SK-N-MC (cell line): ENCODE measurements at places on chromosomes 6 and 20.

DNA sequence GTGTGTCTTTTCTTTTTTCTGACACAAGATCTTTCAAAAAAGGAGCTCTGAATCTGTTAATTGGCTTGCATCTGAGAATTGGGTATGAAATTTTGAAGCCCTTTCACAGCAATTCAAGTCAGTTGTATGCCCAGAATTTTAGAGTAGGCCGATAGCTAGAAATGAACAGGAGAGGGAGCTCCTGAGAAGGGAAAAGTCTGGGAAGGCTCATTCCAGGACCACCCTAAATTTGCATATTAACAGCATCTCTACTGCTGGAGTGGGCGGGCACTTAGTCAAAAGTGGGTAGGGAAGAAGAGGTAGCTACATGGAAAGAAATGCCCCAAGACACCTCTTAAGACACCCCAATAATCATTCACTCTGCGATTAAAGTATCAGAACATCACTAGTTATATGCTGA lies 928.3 kb downstream of the TBC1D32 start:
- DNase-seq, result peak; percentile 12

DNA sequence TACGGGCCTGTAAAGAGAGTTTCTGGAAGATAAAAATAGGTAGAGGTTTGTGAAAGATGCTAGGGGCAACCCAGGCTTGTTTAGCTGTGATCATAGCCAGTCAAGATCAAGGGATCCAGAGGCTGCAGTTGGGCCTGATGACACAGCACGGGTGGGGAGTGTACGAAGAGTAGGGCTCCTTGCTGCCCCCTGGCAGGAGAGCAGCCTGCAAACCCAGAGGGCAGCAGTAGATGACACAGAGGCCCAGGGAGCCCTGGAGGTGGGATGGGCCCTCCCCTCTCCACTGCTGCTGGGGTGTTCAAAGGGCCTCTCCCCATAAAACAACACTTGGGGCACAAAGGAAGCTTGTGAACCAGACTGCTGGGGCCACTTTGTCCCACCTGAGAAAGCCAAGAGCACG lies 47.2 kb downstream of the VEGFA start:
- no peak for DNase-seq

DNA sequence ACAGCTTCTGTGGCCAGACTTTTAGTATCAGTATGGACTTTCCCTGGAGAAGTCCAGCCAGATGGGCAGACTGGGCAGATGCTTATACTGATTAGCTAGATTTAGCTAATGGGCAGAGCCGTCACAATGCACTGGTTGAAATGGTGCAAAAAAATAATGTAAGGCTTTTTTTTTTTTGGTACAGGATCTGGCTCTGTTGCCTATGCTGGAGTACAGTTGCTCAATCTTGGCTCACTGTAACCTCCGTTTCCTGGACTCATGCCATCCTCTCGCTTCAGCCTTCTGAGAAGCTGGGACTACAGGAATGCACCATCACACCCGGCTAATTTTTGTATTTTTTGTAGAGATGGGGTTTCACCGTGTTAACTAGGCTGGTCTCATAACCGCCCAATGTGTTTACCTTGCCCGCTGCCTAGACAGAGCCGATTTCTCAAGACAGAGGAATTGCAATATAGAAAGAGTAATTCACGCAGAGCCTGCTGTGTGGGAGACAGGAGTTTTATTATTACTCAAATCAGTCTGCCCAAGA lies 16.4 kb upstream of the KIFC1 start:
- peak; percentile 44 for DNase-seq

DNA sequence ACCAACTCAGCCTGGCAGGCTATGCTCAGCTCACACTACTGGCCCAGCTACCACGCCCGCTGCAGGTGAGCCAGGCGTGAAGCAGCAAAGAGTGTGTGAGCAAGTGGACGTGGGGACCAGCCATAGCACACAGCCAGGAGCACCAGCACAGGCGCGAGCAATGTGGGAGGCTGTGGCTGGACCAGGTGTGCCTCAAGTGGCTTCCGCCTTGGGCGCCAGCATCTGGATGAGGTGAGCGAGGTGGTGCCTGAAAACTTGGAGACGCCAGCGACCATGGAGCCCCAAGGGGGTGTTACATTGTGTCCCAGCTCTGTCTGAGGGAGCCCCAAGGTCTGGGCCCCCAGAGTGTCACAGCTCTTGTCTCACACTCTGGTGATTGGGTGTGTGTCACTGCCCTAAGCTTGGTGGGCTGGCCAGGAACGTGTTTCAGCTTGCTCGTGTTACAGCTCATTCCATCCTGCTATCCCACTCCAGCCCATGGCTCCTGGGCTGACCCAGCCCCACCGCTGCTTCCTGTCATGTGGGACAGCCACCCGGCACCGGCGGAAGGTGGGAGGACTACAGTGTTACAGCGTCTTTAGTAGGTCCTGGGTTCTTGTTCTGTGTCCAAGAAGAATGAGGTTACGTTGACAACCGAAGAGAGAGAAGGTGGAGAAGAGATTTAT lies 508.0 kb upstream of the MMS22L start:
- no peak for DNase-seq

GRCh38 chr20:4894409-4894808 lies 106.9 kb downstream of the SLC23A2 start:
- DNase-seq, result no peak

GRCh38 chr6:114605656-114606055 lies 262.8 kb upstream of the HS3ST5 start:
- no peak for DNase-seq

GRCh38 chr6:56616967-56617366 lies 25.7 kb downstream of the DST start:
- DNase-seq, result no peak

DNA sequence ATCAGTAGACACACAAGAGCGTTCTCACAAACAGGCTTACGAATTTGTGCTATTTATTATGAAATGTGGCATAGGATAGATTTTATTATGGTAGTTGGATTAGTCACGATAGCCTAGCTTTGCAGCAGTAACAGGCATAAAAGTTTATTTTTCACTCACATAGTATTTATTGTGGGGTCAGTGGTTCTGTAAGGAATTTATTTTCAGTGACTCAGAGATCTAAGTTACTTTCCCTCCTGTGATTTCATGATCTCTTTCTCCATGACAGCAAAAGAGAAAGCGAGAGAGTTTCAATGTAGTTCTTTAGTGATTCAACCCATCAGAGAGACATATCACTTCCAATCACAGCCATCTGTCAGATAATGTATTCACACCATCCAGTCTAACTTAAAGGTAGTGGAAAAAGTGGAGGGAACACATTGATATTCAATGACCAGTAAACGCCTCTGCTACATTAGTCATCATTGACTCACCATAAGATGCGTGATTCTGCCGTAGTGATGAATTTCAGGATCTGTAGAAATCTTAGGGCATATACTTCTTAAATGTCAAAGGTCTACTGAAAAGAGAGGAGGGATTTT lies 605.5 kb downstream of the HDGFL1 start:
- DNase-seq, result no peak

DNA sequence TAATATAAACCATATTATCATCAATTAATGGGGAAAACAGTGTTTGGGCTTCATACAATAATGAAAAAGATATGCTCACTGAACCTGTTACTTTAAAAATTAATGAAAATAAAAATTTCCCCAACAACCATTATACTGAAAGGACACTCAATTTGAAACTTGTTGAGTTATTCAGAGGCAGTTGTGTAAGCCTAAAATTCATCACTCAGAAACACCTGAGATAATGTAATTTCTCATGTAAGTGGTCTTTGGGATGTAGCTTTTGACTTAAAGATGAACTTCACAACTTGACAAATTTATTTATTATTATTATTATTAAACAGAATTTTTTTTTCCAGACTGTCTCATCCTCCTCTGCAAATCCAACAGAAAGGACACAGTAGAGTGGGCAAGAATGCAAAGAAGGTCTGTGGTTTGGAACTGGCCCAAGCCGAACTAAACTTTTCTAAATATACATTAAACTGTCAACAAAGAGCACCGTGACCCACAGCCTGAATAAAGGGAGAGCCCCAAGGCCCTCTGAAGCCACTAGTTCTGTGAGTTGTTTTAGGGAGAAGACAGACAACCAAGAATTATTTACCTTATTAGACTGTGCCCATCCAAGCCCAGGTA lies 32.2 kb upstream of the HEY2 start:
- DNase-seq, result no peak

- DNase-seq, result no peak
Measured at GRCh38 chr6:81451787-81452186, 300.7 kb downstream of the TENT5A start.

DNA sequence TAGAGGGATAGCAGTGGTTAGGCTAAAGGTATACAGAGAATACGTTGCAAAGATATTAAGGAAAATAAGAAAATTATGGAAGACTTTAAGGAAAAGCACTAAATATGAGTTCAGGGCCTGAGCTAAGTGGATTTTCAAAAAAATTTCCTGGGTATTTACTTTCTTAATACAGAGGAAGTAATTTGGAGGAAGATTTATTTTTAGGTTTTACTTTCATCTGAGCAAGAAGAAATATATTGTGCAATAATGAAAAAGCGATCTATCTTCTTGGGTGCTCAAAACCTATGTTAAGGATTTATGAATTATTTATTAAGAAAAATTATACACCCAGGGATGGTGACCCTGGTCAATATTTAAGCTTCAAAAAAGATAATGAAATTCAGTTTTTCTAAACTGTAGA lies 224.7 kb downstream of the PLCB1 start:
- DNase-seq, result no peak

- no peak for DNase-seq
Measured at GRCh38 chr6:143679041-143679440, 1.3 kb downstream of the PHACTR2 start.

- DNase-seq, result no peak
Measured at GRCh38 chr20:45892049-45892825, 1.1 kb downstream of the CTSA start.

- no peak for DNase-seq
Measured at GRCh38 chr6:49252901-49253300, 210.2 kb downstream of the MMUT start.

DNA sequence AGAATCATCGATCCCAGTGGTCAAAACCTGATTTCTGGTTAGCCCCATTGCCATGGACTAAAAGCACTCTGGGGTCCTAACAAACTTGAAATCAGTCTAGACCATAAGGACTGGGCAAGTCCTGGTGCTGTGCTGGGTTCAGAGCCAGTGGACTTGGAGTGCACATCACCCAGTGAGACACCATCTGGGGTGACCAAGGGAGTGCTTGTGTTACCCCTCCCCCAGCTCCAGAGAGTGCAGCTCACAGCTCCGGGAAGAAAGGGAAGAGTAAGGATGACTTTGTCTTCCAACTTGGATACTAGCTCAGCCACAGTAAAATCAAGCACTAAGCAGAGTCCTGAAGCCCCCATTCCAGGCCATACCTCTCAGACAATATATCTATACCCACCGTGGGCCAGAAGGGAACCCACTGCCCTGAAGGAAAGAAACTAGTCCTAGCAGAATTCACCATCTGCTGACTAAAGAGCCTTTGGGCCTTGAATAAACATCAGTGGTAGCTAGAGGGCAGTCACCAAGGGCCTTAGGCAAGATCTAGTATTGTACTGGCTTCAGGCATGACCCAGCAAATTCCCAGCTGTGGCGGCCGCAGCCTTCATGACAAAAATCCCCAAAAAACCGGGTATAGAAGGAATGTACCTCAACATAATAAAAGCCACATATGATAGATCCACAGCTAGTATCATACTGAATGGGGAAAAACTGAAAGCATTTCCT lies 153.5 kb upstream of the OGFRL1 start:
- DNase-seq, result no peak

- DNase-seq, result no peak
Measured at GRCh38 chr6:142406131-142406530, 104.3 kb downstream of the ADGRG6 start.

DNA sequence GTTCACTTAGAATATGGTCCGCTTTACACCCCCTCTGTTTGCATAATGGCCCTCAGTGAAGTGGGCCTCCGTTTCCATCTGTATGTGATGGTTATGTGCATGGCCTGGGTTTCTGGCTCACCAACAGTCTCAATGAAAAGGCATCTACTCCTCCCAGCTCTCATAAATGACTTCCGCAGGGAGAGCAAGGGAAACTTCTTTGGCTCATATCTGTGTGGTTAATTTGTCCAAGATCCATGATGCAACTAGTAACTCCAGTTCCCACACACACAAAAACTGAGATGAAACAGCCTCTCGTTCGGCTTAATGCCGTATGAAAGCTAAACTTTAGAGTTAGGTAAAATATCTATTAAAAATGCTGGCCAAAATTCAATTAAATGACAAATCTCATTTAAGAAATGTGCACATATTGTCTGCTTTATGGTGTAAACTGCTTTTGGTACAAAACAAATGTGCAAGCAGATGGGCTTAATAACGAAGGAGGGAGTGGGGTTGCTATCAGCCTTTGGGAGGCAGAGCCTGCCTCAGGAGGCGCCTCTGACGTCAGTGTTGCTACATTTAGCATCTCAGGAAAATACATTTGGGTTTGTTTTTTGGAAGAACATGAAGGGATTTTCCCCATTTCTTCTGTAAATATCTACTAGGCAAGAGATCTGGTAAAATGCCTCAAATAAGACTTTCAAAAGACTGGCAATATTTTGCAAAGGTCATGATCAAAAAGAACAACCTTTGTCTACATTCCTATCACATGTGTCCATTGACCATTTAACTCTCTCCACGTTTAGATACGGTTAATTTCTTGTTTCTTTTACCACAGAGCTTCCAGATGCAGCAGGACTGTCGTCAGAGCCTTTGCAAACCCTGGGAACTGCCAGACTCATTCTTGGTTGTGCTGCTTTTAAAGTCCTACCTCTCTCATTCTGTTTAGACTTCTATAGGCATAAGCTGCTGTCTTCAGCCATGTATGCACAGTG lies 96.8 kb downstream of the ARMC2 start:
- DNase-seq, result no peak

GRCh38 chr6:169115632-169116031 lies 138.0 kb downstream of the THBS2 start:
- no peak for DNase-seq

DNA sequence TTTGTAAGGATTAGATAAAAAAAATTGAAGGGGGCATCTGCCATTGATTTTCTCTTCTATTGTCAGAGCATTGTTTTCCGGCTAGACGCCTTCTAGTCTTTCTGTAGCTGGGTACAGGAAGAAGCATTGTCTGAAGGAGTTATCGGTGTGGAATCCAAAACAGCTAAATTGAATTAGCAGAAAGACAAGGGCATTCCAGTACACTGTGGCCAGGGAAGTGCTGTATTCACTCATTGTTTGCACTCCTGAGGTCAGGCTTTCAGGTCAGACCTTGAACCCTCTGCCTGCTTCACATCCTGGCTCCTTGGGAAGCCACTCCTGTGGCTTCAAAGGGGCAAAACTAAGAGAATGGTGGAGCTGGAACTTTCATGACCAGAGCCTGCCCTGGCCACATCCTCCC lies 81.1 kb upstream of the SNAP25 start:
- DNase-seq, result no peak

DNA sequence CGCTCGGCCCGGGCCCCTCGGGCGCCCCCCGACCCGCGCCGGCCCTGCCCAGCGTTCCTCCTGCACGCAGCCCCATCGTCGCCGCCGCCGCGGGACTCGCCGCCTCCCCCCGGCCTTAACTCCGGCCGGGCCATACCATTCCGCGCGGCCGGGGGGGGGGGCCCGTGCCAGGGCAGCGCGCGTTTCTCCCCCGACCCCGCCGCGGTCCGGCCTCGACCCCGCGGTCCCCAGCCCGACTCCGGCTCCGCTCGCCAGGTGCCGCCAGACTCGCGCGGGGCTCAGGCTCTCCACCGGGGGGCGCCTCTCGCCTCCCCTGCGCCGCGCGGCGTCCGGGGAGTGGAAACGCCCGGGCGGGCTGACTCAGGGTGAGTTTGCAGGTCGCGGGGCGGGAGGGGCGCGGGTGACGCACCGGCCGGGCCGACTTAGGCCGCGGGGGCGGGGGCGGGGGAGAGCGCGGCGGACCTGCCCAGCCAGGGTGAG lies at the start of gene SRXN1:
TSS of gene SRXN1 (minus strand) at position 91 of the 480 bp plus-strand sequence. CDS start at position 76, 15 bp downstream.
- DNase-seq, result no peak
